ENCODE measurements at places on chromosomes 1 and 21.

GRCh38 chr1:184493987-184494388, 107.2 kb downstream of the C1orf21 start:
- no peak for DNase-seq

DNA sequence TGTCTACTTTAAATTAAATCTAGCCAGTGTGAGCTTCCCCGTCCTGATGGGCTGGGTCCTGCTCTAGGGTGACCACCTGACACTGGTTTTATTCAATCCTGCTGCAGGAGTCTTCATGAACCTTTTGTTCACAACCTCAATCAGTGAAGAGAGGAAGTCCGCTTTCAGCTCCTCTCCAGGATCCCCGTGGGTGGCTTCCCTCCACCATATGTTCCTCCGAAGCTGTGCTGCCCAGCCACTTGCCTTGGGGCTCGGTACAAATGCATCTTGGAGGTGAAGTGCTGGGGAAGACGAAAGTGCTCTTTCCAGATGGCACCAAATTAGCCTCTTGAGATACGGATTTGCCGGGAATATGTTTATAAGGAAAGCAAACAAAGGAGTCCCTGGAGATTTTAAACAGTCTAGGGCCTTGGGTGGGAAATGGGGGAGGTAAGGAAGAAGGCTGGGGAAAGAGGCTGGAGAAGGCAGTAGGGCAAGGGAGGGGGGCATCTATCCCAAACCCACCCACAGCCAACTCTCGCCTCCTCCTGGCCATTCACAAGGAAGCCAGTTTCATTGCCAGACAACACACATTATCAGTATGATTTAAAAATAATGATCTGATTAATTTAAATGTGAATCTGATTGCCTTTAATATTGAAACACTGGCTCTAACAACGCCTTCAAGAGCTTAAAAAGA, 430.8 kb downstream of the DISC1 start:
- no peak for DNase-seq

DNA sequence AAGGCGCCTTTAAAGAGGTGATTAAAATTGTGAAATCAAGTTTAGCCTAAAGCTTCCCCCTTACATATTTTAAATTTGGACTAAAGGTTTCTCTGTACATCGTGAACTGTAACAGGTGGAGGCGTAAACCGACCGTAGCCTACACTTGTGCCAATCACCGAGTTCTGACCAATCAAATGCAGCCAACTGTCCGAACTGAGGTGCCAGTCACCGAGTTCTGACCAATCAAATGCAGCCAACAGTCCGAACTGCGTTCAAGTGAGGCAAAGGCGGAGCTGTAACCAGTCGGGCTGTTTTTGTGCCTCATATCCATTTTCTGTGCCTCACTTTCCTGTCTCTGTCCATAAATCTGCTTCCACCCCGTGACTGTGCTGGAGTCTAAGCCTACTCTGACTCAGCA, 7.4 kb downstream of the TFF1 start:
- peak; percentile 47 for DNase-seq

- DNase-seq = no peak
Measured at GRCh38 chr1:225965231-225965630, 24.2 kb upstream of the LEFTY2 start.

GRCh38 chr1:43592974-43593683, 56.8 kb upstream of the KDM4A start:
- no peak for DNase-seq

DNA sequence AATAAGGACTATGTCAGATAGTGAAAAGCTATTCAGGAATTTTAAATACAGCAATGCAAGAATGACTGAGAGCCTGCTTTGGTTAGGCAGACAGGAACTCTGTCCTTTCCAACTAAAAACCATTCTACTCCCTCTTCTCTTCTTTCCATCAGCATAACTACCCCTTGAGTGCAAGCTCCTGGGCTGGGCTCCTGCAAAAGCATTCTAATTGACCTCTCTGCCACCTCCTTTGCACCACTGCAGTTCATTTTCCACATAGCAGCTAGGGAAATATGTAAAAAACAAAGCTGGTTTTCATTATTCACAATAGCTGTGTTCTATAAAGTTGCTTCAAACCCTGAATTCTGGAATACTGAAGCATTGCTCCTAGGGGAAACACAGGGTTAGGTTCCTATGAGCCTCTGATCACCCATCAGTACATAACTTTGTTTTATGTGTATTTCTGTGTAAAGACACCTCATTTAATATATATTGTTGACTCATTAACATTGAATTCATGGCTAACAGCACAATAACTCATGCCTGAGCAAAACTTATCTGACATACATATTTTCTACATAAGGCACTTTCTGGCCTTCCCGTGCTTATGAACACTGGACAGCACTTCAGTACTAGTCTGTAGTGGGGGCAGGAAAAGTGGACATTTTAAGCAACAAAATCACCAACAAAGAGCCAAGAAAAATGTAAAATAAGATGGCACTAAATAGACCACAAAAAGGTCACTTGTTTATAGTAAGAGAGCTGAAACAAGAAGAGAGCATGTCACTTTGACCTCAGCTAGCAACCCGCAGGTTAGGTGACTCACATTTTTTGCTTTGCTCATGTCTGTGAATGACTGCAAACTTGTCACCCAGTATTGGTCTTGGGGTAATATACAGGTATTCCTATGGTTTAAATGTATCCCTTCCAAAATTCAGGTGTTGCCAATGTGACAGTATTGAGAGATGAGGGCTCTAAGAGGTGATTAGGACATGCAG, 57.9 kb upstream of the IRF2BP2 start:
- DNase-seq = no peak

- DNase-seq = no peak
Measured at GRCh38 chr1:240128366-240128765, 36.7 kb downstream of the FMN2 start.

DNA sequence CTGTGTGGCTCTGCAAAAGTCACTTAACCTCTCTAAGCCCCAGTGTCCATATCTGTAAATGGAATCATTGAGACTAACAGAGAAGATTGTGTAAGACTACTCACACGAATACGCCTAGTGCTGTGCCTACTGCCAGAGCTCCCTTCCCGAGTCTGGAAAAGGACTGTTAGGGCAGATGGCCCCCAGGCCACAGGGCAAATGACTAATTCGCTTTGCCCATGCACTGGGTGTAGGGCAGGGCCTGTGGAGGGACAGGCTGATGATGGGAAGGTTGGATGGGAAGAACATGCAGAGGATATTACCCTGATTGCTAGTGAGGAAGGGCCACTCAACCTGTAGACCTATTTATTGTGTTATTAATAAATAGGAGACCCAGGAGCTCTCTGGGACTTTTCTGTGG, 4.2 kb upstream of the GPR61 start:
- no peak for DNase-seq

GRCh38 chr21:19781881-19782652, 1216.1 kb upstream of the NCAM2 start:
- DNase-seq = no peak
